ENCODE measurements at places on chromosomes 7 and 10.

DNA sequence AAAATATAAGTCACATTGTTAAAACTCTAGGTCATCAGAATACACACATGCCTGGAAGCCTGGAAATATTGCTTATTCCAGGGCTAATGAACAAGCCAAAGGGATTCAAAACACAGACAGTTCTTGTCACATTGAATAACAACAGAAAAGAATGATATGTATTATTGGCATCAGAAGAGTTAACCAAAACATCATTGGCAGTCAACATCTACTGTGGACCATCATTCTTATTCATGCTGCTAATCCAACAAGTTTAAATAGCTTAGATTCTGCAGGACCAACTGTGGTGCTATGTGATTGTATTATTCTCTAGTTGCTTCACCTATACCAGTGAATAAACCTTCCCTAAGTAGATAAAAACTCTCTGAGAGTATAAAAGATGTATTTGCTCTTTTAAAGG is 198.3 kb downstream of the NEBL start:
- no peak for DNase-seq

DNA sequence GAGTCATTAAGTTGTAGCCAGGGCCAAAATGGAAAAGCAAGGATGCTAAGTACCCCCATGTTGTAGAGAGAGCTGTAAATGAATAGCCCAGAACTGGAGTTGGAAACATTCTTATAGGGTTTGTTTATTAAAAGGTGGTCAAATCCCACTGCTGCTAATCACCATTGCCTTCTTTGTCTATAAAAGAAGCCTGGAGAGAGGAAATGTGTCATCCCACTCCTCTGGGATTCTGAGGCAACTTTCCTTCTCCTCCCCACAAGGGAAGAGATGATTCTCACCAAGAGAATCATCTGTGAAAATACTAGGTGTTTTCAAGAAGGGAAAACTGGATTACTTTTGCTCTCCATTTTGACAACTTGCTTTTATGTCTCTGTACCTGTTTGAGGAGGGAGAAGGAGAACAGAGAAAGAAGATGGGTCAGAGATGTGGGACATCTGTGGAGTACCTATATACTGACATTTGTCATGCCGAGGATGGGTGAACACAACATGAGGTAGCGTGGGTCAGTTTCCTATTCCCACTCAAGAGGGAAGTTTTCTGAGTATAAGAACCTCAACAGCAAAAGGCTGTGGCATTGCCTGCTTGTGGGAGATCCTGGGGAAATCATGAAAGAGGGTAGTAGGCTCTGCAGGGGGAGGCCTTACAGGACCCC is 262.2 kb downstream of the KIF20B start:
- DNase-seq: no peak

DNA sequence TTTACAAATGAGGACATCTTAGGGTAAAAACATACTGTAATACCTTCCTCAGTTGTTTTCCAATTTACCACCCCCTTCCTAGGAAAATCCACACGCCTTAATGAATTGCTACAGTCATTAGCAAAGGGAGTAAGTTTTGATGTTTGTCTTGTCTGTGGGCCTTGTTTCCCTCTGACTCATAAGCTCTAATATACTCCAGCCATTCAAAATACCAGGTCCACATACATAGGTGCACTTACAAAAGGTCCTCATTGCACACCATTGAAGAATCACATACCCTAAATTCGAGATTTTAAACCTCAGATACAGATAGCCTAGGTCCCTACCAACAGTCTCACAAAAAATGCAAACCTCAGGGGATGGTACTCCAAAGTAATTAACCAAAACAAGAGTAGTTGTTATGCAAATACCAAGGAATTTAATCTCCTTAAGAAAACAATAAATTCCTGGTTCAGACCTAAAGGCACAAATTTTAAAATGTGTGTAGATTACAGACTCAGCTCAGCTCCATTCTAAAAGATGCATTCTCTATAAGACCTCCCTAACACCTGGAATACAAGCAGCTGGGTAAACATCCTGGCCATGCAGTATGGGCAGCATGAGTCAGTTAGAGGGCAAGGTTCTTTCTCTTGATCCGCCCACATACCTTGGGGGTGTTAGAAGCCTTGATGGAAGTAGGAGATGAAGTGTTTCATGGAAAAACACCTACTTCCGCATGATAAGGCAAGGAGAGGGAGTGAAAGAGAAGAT is 3.0 kb upstream of the LIPK start:
- DNase-seq: no peak

DNA sequence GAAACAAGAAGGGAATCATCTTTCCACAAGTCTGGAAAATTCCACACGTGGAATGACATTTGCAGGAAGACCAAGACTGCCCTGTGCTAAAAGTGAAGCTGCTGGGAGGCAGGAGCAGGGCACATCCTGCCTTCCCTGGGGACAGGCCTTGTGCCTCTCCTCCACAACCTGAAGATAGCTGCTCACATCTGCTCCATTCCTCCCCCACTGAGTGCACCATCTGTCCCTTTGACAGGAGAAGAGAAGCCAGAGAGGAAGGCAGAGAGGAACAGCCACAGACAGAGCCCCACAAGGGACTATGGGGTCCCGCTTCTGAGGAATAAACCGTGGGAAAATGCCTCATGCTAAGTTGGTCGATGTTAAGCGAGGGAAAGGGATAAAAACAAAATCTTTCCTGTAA is 15.9 kb upstream of the FAM171A1 start:
- no peak for DNase-seq

DNA sequence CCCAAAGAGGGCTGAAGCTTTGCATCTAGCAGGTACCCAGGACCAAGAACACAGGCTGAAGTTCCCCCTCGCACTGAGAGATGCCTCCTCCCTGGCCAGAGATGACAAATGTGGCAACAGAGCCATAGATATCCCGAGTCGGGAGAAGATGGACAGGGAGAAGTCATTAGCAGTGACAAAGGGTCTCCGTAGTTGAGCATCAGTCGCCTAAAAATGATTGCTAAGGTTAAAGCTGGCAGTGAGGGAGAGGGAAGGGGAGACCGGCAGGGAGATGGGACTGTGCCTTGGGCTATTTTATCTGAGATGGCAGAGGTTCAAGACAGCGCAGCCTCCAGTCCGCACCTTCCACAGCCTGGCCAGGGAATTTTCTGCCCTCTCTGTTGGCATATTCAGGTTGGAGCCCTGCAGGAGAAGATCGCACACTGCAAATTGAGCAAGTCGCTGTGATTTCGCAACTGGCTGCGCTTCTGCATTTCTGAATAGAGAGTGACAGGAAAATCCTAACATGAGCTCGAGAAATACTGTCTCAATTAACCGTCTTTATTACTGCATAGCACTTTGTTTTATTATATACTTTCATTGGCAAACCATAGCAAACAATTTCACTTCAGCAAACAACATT is 238.9 kb upstream of the GPR26 start:
- DNase-seq: no peak

DNA sequence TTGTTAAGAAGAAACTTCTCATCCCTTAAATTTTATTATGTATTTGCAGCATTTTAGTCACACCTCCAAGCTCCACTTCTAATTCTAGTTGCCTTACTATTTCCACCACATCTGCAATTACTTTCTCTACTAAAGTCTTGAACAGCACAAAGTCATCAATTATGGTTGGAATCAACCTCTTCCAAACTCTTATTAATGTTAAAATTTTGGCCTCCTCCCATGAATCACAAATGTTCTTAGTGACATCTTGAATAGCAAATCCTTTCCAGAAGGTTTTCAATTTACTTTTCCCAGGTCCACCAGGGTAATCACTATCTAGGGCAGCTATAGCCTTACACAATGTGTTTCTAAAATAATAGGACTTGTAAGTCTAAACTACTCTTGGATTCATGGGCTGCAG is 126.3 kb upstream of the POM121L12 start:
- DNase-seq: no peak

DNA sequence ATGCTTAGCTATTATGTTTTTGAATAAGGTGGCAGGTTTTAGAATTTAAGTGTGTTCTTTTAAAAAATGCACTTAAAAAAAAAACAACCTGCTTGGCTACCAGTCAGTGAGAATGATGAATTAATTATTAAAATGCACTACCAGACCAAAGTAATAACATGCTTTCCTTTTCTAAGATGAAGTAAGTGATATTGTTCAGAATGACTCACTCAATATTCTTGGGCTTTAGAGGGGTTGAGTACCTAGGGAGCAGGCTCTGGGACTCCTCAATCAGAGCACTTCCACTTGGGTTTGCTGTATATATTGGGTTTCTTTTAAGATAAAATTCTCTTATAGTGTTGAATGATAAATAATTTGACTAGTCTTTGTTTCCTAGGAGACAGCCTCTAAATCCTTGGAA is 8.6 kb downstream of the STAM start:
- no peak for DNase-seq

DNA sequence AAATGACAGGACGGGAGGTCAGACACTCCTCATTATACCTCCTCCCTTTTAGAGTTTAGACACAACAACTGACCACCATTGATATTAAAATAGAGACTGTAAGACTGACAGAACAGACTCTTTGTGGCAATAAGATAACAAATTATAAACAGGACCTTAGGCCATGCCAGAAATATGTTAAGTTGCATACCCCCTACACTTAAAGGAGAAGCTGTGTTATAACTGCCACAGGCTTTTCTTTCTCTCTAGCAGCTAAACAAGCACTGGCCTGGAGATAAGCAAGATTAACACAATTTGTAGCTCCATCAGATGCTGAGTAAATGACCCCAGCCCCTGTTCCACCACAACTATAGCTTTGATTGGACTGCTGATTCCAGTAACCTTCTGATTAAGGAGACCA is 10.5 kb upstream of the UNC5B start:
- DNase-seq: no peak

DNA sequence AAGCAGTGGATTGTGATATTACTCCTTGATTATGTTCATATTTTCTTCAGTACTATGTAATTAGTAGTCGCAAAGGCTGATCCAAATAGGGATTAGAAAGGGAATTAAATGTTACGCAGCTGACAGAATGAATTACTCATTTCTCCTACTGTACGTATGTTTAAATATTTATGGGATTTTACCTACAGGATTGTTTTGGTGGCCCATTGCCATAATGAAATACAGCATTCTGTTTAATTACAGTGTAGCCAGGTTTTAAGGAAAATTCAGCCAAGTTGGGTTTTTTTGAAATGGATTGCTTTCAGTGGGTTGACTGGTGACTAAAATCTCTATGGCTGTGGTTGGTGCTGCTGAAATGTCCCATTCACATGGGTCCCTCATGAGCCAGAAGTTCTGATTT is 197.7 kb upstream of the GRB10 start:
- DNase-seq: no peak

- no peak for DNase-seq
Observed at GRCh38 chr10:11177381-11177780, 159.7 kb downstream of the CELF2 start.

Data from CD4-positive, alpha-beta T cell treated with Interleukin-12 subunit alpha and Interleukin-12 subunit beta, for 1 hour (primary cell).